ENCODE measurements at places on chromosomes 5 and 9.

DNA sequence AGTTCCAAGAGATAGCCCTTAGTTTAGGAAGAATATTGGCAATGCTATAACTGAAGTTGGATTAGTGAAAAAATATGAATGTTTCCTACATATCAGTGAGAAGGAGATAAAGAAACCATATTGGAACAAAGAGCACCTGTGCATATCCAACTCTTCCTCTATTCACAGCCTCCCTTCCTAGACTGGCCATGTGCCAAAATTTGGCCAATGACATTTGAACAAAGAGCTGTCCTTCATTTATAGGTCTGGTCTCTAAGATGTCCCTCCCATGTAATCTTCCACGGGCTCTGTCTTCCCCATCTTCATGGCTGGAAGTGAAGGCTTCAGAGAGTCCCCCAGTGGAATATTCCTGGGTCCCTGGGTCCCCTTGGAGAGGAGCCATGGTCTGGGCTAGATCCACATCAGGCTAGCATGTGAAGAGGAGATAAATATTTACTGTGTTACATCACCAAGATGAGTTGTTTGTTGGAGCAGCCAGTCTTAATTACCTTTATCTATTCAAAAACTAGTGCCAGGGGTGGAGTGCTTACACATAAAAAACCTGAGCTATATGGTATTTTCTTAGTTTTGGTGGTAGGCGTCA, 190.0 kb upstream of the S1PR3 start:
- DNase-seq = no peak

DNA sequence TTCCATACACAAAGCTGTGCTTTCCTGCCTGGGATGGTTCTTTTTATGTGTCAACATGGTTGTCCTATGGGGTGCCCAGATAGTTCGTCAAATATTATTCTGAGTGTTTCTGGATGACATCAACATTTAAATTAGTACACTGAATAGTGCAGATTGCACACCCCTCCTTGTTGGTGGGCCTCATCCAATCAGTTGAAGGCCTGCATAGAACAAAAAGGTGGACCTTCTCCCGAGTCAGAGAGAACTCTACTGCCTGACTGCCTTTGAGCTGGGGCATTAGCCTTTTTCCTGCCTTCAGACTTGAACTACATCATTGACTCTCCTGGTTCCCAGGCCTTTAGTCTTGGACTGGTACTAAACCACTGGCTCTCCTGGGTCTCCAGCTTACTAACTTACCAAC, 80.4 kb downstream of the SHB start:
- DNase-seq = no peak

DNA sequence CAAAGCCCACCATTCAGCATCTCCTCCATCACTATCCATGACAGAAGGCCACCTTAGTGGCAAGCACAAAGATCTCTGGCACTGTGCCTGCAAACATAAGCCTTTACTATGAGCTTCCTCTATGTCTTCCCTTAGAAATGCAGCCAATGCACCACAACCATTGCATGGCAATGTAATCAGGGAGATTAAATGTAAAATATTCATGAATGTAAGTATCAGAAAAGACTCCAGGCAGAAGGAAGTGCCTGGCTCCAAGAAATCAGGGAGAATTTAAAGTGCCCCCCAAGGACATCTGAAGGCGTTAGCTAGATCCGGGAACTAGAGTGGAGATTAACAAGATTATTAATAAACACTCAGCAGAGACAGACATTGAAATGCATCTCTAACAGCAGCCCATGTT, 32.5 kb upstream of the MYORG start:
- no peak for DNase-seq

DNA sequence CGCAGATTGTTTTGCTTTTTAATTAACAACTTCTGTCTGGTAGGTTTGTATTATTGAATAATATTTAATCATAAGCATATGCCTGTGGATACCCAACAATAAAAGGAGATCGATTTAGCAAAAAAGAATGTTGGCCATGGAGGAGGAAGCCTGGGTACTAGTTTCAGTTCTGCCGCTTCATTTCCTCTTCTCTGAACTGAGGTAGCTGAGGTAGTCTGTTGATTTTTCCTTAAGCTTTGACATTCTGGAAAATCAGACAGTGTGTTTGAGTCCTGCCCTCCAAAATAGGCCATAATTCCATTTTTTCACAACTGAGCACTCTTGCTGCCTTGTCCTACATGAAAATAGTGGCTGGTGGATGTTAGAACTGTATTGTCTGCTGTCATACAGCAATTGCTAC, 6.0 kb upstream of the GPR21 start:
- no peak for DNase-seq

- DNase-seq = no peak
Observed at GRCh38 chr5:10251405-10251804, 1.3 kb downstream of the CCT5 start.

- DNase-seq = no peak
Observed at GRCh38 chr9:132780230-132781007, 97.7 kb downstream of the AK8 start.

DNA sequence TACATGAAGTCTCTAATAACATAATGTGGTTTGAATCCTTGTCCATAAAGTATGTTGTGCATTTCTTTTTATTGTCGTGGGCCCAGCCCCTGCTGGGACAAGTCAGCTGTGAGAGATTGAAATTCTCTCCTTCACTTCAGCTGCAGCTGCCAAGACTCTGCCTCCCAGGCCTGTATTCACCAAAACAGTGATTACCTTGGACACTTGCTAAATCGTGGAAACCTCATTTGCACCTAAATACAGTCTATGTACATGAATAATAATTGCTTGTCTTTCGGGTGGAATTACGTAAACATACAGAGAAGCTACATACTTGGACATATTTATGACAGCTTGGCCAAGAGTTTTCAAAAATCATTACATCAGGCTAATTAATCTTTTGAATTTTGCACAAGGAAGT, 898.5 kb upstream of the SEMA6A start:
- no peak for DNase-seq

GRCh38 chr5:157088342-157088990, 20.4 kb downstream of the HAVCR2 start:
- no peak for DNase-seq

- DNase-seq = no peak
Observed at GRCh38 chr5:116382032-116382873, 192.4 kb downstream of the SEMA6A start.

DNA sequence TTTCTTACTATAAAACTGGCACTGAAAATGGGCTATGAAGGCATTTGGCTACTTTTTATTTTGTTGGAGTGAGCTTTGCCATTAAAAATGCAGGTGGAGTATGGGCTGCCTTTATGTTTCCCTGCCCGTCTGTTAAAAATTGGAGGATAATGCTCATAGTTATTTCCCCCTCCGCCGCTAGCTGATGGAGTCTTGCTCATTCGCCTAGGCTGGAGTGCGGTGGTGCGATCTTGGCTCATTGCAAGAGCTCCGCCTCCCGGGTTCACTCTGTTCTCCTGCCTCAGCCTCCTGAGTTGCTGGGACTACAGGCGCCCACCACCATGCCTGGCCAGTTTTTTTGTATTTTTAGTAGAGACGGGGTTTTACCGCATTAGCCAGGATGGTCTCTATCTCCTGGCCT, 8.6 kb downstream of the G3BP1 start:
- no peak for DNase-seq

- DNase-seq = no peak
Observed at GRCh38 chr9:7108936-7109335, 351.2 kb downstream of the KDM4C start.

DNA sequence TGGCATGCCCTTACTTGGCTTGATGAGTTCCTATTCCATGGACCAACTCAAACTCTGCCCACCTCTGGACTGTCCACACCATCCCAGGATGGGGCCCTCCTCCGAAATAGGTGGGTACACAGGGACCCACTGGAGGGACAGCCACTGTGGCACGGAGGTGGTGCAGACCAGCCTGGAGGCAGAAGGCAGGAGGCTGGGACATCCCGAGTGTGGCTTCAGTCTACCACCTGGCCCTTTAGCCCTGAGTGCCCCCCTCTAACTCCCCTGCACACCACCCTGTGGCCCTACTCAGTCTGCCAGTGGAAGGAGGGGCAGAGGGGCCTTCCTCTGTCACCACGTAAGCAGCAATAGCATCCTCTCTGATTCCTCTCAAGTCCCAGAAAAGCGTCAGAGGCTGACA, 3.7 kb downstream of the IL3 start:
- DNase-seq = no peak

- no peak for DNase-seq
Observed at GRCh38 chr5:153088538-153088937, 401.9 kb upstream of the GRIA1 start.

GRCh38 chr5:109769597-109770291, 80.0 kb downstream of the MAN2A1 start:
- no peak for DNase-seq

GRCh38 chr5:73946278-73946677, 320.3 kb downstream of the ARHGEF28 start:
- DNase-seq = no peak

GRCh38 chr9:131366761-131367401, 27.0 kb upstream of the PRRC2B start:
- peak; percentile 11 for DNase-seq

- no peak for DNase-seq
Observed at GRCh38 chr9:110755179-110755578, 86.6 kb downstream of the MUSK start.

GRCh38 chr9:137427454-137428310, 4.5 kb downstream of the NOXA1 start:
- no peak for DNase-seq

DNA sequence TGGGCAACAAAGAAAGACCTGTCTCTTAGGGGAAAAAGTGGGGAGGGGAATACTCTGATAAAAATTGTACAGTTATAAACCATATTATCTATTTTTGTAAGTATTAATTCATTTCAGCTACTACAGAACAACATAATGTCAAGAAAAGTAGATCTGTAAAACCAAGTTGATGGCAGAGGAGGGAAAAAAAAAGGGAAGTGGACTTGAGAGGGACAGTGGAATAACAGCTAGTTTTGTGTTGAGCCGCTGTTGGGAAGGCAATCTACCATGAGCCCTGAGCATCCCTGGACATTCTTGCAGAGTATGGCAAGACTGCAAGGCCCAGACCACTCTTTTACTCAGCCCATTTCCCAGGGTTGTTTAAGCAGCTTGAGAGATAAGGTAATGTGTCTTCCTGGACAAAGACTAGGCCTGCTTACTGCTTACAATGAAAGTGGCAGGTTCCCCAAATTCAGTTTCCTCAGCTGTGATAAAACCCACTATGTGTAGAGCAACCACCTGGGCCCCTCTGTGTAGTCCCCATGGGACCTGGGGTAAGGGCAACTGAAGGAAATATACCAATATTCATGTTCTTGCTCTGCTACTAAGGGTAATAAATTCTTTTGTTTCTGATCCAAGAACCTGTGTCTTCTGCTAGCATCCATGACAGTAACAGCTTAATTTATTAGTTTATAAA, 25.0 kb downstream of the CEP120 start:
- no peak for DNase-seq

- DNase-seq = no peak
Observed at GRCh38 chr5:141641634-141642267, 5.0 kb downstream of the RELL2 start.

GRCh38 chr9:2093920-2094597, 78.9 kb downstream of the SMARCA2 start:
- no peak for DNase-seq

DNA sequence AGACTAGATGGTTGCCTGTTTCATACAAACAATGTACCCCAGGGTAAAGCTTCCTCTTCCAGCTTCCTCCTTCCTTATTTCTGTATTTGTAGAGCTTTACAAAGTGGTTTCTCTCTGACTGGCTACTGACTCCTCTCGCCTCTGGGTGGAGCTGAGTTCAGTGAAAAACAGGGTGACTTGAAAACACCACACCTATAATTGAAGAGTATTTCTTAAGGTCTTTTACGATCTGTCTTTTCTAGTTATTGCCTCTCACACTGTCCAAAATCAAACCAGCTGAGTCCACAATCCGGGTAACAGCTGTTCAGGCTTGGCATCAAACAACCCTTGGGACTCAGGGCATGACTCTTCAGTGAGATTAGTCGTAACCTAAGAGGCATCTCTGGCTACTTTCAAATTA, 200.4 kb downstream of the ARRDC3 start:
- peak; percentile 47 for DNase-seq

GRCh38 chr5:74326571-74327338, 313.8 kb downstream of the ENC1 start:
- DNase-seq = peak; percentile 43

DNA sequence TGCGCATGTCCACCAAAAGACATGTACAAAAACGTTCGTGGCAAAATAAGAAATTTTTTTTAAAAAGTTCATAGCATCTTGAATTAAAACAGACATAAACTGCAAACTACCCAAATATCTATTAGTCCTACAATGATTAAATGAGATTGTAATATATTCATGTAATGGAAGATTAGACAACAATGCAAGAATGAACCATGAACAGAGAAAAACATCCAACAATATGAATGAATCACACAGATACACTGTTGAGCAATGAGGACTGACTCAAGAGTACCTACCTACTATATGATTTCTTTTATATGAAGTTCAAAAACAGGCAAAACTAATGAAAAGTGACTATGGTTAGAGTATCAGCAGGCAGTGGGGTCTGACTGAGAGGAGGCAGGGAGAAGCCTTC, 17.9 kb upstream of the CTNNAL1 start:
- DNase-seq = no peak

DNA sequence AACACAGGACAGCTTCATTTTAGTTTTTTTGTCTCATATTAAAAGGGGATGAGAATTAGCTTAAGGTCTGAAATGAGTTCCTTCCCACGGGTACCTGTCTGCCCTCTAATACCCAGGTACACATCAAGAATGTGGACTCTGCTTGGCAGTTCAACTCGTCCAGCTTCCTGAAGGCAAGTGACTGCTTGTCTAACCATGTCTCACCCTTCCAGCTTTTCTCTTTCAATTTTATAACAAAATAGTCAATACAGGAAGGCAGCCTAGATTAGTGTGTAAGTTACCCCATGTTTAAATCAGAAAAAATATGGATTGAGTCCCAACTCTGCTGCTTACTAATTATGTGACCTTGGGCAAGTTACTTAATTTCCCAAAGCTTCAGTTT, 50.5 kb upstream of the C5orf46 start:
- DNase-seq = no peak

- no peak for DNase-seq
Observed at GRCh38 chr9:122904466-122904822, 715 bp downstream of the RC3H2 start.

DNA sequence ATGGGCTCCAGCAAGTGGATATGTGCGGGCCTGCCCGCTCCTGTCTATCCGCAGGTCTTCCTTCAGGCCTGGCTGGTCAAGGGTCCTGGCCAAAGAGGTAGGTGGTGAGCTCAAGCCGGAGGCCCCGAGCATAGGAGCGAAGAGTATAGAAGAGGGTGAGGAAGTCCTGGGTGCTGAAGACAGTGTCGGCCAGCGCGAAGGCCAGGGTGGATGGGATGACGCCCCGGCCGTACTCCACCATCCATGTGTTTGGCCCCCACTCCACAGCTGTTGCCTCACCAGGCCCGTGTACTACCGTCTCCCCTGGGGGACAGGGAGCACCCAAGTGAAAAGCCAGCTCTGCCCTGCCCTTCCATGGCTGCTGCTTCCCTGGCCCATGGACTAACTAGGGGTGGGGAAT, 2.0 kb downstream of the SIGMAR1 start:
- no peak for DNase-seq

DNA sequence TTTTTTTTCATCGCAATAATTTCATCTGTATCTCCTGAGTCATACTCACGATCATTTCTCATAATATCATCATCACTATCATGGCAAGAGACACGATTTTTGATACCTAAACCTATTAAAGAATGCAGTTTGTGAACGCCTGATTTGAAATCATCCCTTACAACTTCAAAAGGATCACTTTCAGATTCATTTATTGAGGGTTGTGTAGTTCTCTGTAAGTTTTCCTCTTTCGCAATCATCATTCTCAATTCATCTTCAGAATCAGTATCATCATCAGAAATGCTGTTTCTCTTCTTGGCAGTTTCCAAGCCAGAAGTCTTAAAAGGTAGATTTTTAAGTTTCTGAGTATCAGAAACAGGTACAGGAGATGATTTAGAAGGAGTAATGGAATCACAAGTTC, 9.7 kb downstream of the NOL8 start:
- no peak for DNase-seq

Data from CD4-positive, alpha-beta T cell treated with Interleukin-1 beta for 1 hour (primary cell).